ENCODE measurements at places on chromosomes 11 and 22. TPM values are rescaled to one million over a fixed set of nuclear protein-coding genes. Genes with fewer than 3 reads are reported as not detected.

The SCN3B gene
- total RNA-seq = not detected

The BDNF gene
- not detected for total RNA-seq

The HSPB2 gene
- total RNA-seq = not detected

The TTC36 gene
- not detected for total RNA-seq

The GLYATL1 gene
- total RNA-seq = not detected

The GAB2 gene
- 11.1 TPM for total RNA-seq

The MMP1 gene
- total RNA-seq = not detected

The PARVA gene
- 0.41 TPM for total RNA-seq

The KREMEN1 gene
- 0.17 TPM for total RNA-seq

The CYP2D6 gene
- total RNA-seq = 1.5 TPM

The CHRM1 gene
- total RNA-seq = not detected

The PVALB gene
- total RNA-seq = not detected

The MOB2 gene
- total RNA-seq = 15.9 TPM

The TCN1 gene
- total RNA-seq = not detected

The CAVIN3 gene
- 29.2 TPM for total RNA-seq
